ENCODE measurements at places on chromosomes 12 and 14. TPM values are rescaled to one million over a fixed set of nuclear protein-coding genes. Genes with fewer than 3 reads are reported as not detected.

CABP1 gene
- 2.9 TPM for polyA plus RNA-seq

TMEM117 gene
- polyA plus RNA-seq, result 3.7 TPM

FAM181A gene
- not detected for polyA plus RNA-seq

TAPBPL gene
- 5.4 TPM for polyA plus RNA-seq

NXPH4 gene
- polyA plus RNA-seq, result 1.3 TPM

ABHD4 gene
- polyA plus RNA-seq, result 10.4 TPM

KRT71 gene
- polyA plus RNA-seq, result not detected

AICDA gene
- 0.08 TPM for polyA plus RNA-seq

AMHR2 gene
- not detected for polyA plus RNA-seq

RAP1B gene
- 84.5 TPM for polyA plus RNA-seq

CBLN3 gene
- polyA plus RNA-seq, result 0.80 TPM

SLC6A15 gene
- not detected for polyA plus RNA-seq

TOMM20L gene
- not detected for polyA plus RNA-seq

PPFIA2 gene
- polyA plus RNA-seq, result 0.08 TPM

DNA sequence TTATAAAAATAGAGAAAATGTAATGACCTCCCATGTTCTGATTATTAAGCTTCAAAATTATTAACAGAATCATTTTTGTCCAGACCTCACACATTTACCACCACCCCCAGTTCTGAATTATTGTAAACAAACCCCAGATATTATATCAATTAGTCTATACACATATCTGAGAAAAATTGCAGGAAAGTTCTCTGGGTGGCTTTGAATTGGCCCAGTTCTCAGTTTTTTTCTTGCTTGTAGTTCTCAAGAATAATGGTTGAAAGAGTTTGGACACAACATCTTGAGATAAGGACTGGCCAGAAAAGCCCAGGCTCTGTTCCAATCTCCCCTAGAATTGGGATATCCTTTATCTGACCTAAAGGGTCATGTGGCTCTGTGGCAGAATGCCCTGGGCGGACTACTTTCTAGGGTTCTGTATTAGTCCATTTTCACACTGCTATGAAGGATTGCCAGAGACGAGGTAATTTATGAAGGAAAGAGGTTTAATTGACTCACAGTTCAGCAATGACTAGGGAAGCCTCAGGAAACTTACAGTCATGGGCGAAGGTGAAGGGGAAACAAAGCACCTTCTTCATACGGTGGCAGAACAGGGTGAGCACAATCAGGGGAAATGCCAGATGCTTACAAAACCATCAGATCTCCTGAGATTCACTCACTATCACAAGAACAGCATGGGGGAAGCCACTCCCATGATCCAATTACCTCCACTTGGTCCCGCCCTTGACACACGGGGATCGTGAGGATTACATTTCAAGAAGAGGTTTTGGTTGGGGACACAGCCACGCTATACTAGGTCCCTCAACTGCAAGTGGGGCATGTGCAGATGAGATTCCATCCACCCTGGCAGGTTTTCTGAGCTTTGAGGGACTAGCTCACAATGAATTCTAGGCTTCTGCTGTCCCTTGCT is 1504.6 kb upstream of the FLRT2 start:
- no peak for DNase-seq

GRCh38 chr12:5008661-5009060 is 35.0 kb upstream of the KCNA5 start:
- no peak for DNase-seq

DNA sequence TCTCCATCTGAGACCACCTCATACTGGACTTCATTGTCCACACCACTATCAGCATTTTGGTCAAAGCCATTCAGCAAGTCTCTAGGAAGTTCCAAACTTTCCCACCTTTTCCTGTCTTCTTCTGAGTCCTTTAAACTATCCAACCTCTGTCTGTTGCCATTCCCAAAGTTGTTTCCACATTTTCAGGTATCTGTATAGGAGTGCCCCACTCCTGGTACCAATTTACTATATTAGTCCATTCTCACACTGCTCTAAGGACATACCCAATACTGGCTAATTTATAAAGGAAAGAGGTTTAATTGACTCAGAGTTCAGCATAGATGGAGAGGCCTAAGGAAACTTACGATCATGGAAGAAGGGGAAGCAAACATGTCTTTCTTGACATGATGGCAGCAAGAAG is 292.2 kb upstream of the ATXN7L3B start:
- no peak for DNase-seq

- no peak for DNase-seq
Measured at GRCh38 chr12:132559652-132560363, 50.6 kb downstream of the LRCOL1 start.

DNA sequence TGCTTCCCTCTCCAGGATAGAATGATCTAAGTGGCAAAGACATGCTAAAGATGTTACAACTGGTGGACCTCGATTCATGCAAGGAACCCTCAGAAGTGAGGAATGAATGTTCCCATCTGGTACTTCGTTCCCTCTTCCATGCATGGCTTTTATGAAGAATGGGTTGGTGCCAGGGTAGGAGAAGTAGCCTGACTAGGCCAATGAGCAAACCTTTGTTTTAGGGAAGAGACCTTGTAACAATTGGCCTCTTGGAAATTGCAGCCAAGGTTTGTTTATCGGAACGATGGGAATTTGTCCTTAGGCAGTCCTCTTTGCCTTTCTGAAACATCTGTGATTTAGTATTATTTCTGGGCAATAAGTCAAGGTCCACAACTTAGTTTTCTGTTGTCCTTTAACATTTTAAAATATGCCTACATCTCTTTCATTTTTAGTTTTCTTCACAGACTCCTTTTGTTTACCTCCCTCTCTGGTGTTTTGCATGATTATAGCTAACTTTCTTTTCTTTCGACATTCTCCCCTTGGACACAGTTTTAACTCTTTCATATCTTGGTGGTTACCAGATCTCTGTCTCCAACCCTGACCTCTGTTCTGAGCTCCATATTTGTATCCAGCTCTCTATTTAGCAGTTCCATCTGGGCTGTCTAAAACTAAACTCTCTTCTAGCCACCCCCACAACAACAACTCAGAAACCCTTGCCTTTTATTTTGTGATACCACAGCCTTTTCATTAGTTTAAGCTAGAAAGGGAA is 70.0 kb downstream of the DIP2B start:
- no peak for DNase-seq

- no peak for DNase-seq
Measured at GRCh38 chr14:101352567-101352966, 208.7 kb upstream of the DIO3 start.

DNA sequence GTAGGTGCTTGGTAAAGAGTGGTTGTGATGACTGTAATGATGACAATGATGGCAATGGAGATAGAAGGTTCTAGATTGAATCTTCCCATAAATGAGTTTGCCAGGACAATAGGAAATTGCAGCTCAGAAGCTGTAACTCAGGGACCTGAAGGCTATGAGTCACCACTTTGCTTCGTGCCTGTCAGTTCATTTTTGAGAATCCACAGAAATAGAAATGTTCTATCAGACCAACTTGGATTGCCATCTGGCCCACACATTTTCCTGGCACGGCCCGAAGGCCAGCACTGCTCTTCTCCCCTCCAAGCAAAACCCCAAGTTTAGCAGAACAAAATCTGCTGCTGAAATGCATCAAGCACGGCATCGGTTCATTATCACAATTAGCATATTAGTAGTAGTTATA is 1127.0 kb downstream of the BCL11B start:
- DNase-seq, result no peak

DNA sequence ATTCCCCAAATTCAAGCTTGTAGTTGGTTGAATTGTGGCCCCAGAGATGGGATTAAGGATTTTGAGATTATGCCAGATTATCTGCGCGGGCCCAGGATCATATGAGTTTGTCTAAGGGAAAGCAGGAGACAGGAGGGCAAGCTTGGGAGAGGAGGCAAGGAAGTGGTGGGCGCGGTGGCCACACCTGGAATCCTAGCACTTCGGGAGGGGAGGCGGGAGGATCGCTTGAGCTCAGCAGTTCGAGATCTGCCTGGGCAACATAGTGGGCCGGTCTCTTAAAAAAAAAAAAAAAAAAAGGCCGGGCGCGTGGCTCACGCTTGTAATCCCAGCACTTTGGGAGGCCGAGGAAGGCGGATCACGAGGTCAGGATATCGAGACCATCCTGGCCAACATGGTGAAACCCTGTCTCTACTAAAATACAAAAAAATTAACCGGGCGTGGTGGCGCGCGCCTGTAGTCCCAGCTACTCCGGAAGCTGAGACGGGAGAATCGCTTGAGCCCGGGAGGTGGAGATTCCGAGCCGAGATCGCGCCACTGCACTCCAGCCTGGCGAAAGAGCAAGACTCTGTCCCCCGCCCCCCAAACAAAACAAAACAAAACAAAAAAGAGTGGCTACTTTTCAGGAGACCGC is 881 bp upstream of the PUS1 start:
- no peak for DNase-seq

- DNase-seq, result no peak
Measured at GRCh38 chr12:11752403-11753149, 103.1 kb downstream of the ETV6 start.

DNA sequence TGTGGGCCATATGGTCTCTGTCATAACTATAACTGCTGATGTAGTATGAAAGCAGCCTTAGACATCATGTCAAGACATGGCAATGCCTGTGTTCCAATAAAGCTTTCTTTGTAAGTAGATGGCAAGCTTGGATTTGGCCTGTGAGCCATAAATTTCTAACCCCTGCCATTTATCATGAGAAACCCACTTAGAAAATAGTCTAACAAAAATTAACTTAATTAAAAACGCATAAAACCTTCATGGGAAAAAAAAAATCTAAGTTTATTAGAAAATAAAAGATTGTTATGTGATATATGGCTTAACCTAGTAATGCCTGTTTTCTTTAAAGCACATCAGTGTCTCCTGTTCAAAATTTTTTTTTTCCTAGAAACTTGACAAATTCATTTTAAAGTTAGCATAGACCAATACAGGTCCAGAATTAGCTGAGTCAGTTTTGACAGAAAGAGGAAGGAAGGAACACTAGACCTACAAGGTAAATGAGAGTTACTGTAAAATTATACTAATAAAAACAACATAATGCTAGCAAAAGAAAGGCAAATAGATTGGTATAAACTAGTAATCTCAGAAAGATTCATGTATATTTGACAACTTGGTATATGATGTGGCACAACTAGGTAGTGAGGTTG is 68.2 kb downstream of the USP15 start:
- DNase-seq, result no peak

- DNase-seq, result no peak
Measured at GRCh38 chr14:104081951-104082464, 3.5 kb upstream of the ASPG start.

GRCh38 chr14:105187935-105188524 is 6.9 kb upstream of the NUDT14 start:
- no peak for DNase-seq

GRCh38 chr14:93046705-93047050 is 69.0 kb downstream of the ITPK1 start:
- no peak for DNase-seq

GRCh38 chr12:95424271-95424994 is 49.5 kb upstream of the METAP2 start:
- DNase-seq, result peak; percentile 8

- DNase-seq, result no peak
Measured at GRCh38 chr12:45685680-45686079, 43.8 kb upstream of the ARID2 start.

DNA sequence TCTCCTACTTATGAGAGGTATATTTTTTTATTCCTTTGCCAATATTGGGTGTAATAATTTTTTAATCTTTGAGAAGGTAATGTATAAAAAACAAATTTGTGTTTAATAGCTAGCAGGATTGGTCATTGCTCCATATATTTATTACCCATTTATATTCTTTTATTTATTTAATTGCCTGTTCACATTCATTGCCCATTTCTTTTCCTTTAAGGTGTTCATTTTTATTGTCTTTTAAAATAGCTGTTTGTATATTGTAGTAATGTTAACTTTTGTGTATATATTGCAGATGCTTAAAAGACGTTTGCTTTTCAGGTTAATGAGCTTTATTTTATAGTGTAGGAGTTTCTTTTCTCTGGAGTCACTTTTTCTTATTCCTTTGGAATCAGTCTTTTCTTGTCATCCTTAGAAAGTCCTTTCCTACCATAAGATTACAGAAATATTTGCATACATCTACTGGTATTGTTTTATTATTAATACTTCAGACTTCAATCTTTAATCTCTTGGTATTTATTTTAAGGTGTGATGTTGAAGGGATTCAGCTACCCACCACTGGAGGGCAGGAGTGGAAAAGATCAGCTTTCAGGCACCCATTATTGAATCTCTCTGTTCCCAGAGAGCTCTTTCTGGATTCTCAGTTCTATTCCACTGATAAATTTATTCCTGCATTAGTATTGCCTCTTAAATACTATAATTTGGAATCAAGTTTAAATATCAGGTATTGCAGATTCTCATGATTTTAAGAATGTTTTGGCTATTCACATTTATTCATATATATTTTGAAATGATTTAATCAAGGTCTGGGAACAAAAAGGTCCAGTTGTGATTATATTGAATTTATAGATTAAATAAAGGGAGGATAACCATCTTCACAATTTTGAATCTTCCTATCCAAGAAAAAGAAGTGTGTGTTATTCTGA is 17.3 kb downstream of the PPM1A start:
- DNase-seq, result no peak

GRCh38 chr12:130592641-130593040 is 123.5 kb downstream of the RIMBP2 start:
- DNase-seq, result no peak

- no peak for DNase-seq
Measured at GRCh38 chr14:97290065-97290464, 492.9 kb downstream of the VRK1 start.

DNA sequence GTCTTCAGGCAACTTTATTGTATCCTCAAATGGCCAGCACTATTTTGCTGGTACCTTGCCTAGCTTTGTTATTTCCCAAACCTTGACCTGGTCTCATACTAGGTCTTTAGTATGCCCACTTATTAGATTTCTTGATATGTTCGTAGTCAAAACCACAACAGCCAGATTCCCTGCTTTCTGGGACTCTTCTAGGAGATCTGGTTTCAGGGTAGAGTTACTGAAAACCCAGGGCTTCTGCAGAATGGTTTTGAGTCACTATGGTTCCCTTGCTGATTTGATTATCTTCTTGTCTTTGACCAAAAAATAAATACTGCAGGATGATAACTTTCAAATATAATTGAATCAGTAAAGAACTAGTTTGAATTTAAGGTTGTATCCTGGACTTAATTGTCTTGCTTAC is 211.2 kb downstream of the FUT8 start:
- no peak for DNase-seq

GRCh38 chr12:12538535-12538934 is 24.1 kb downstream of the DUSP16 start:
- no peak for DNase-seq

DNA sequence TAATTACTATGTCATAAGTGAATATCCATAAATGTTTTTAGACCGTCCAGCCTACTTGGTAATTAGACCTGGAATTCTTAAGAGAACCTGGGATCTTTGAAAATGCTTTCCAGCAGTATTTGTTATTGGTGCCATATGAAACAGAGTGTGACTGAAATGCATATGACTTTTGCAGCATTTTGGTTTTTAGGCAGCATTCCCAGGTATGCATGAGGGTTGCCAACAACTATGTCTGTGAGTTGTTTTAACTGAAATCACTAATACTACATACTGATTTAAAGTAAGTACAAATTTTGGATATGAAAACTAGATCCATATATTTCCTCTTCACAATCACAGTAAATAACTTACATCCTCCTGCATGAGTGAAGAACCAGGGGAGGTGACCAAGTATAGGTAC is 437.7 kb upstream of the FAR2 start:
- no peak for DNase-seq

- peak; percentile 79 for DNase-seq
Measured at GRCh38 chr12:51217968-51218606, at the start of gene POU6F1. TSS of gene POU6F1 (minus strand) at chr12:51218062. CDS start at chr12:51206836, 11,226 bp downstream.
